ENCODE measurements at places on chromosomes 2 and 18.

- no peak for DNase-seq
Measured at GRCh38 chr2:29871541-29871940, 49.8 kb downstream of the ALK start.

DNA sequence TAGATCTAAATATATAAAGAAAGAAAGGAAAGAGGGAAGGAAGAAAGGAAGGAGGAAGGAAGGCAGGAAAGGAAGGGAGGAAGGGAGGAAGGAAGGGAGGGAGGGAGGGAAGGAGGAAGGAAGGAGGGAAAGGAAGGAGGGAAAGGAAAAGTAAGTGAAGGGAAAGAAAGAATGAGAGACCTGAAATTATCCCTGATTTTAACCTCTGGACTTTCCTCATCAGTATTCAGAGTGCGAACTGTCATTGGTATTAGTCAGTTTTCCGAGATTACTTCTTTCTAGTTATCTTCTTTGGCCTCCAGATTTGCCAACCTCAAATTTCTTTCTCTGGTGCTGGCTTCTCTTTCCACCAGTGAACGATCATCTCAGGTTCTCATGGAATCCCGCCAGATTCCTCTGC, 215.5 kb upstream of the FN1 start:
- no peak for DNase-seq

DNA sequence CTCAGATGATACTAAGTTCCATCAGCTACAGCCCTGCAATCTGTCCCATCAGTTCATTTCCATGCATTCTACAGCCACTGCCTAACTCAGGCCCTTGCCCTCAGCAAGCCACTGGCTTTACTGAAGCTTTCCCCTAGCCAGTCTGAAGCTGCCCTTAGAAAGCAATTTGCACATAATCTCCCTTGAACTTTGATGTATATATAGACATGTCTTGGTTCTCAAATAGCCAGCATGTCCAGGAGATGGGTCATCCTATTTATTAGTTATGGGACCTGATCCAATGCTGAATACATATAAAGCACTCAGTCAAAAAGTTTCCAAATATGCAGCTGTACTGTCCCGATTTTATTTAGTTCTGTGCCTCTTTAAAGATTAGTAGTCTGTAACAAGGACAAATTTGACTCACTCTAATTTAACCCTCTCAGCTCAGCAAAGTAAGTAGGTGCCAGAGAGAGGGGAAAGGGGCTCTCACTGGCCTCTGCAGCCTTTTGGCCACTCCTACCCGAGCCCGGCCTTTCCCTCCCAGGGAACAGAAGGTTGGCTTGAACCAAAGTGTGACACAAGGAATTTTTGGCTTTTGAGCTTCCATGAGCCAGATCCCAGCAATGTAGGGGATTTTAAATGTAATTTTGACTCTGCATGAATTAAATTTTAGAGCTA, 70.7 kb downstream of the CCDC93 start:
- DNase-seq, result no peak

DNA sequence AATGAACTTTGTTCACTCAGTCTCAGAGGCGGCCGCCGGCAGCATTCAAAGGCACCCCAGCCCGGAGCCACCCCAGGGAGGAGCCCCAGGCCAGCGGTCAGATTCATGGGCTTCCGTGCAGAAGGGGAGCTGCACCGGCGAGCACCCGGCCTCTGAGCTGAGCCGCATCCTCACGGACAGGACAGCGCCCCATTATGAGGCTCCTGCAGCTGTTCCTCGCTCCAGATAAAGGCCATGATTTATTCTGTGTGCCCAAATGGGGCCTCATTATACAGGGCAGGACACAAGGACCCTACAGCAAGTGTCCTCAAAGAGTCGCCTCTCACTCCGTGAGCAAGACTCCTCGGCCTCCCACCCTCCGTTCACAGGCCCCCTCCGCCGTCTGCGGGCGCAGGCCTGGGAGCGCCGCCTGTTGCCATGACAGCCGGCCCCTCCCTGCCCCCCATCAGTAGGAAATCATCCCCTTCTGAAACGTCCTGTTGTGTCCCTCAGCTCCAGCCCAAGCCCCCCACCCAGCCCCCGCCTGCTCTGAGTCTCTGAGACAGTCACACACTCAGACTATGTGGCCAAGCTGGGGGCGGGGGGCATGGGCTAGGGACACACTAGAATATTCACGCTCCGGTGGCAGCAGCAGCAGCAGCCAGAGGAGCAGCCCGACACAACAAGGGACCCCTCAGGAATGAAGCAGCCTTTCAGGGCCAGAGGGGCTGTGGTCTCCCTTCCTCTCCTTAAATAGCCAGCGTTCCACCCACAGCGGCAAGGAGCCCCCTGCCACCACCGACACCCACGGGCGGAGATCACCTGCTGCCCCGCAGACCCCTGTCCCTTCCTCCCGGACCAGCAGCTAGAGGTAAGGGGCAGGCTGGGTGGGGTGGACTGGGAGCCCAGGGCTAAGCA, at the start of gene GPR17:
TSS of gene GPR17 (plus strand) at position 759 of the 897 bp plus-strand sequence. CDS start 4,583 bp downstream, outside the sequence.
- DNase-seq, result no peak

- no peak for DNase-seq
Measured at GRCh38 chr2:14781142-14781541, 148.6 kb downstream of the LRATD1 start.

- no peak for DNase-seq
Measured at GRCh38 chr2:178008636-178009289, 63.8 kb downstream of the PDE11A start.

DNA sequence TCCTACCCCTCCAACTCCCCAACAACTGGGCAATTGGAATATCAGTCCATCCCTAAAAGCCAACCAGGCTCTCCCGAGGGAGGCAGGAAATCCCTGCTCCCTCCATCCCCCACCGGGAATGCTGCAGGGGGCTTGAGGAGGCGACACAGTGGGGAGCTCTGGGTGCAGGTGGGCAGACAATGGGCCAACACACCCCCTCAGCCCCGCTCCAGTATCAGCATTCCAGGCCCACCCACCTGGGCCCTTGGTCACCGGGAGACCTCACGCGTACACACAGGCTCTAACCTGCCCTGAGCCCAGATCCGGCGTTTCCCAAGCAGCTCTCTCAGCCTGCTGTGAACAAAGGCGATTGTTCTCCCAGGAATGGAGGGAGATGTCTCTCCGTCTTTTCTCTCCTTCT, 37.6 kb upstream of the FZD7 start:
- no peak for DNase-seq

- peak; percentile 56 for DNase-seq
Measured at GRCh38 chr2:222939208-222939856, 78.5 kb downstream of the ACSL3 start.

GRCh38 chr2:240413813-240414429, 21.5 kb upstream of the GPC1 start:
- no peak for DNase-seq

DNA sequence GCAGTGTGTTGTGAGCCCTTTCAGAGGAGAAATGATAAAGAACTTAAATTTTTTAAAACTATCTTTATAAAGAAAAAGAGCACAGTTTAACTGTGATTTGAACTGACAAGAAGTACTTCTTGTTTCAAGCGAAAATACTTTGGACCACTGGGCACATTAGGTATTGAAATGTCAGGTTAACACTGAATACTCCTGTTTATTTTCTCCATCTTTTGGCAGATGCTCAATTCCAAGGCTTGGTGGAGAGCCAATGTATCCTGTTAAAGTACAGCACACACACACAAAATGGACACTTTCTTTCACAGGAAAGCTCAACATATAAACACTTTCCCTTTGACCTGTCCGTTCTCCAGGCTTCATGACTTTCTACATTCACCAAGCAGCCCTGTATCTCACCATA, 32.6 kb upstream of the SP3 start:
- no peak for DNase-seq

DNA sequence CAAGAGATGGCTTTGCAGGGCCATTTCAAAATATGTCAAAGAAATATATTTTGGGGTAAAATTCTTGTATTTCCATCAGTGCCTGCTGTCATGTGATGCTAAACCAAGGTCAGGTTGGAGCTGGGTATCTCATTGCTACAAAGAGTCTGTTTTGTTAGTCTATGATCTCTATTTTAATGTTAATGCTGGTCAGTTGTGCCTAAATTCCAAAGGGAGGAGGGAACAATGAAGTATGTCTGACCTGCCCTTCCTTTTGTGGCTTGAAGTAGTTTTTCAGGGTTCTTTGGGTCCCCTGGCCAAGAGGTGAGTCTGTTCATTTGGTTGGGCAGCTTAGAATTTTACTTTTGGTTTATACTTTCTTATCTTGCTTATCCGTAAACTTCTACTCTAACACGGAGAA, 61.6 kb upstream of the DYNAP start:
- no peak for DNase-seq

GRCh38 chr2:171515672-171516298, 6.5 kb upstream of the CYBRD1 start:
- no peak for DNase-seq

GRCh38 chr2:121038891-121039616, 245.9 kb downstream of the TFCP2L1 start:
- DNase-seq, result no peak

GRCh38 chr2:50438259-50438658, 593.7 kb downstream of the NRXN1 start:
- no peak for DNase-seq

GRCh38 chr2:226738821-226739544, 60.6 kb downstream of the IRS1 start:
- DNase-seq, result no peak

DNA sequence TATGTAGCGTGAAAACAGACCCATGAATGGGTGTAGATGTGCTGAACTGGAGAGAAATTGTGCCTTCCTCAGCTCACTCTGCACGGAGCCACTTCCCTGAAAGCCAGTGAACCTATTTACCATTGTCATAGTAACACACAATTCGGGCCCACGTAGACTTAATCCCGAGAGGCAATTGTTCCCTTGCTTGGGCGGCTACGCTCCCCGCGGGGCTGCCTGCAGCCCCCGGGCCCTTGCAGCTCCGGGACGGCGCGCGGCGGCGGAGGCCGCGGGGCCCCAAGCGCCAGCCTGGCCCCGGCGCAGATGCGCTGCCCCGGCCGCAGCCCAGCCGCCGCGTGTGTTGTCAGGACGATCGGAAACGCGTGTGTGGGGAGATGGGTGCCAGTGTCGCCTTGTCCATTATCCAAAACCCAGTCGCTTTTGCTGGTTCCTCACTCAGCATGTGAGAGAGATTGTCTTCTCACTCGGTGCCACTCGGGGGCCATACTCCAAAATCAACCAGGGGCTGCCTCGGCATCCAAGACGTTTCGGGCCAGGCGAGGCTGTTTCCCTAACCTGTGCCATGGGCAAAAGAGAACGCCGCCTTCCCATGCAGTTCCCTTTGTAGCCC, 17.9 kb upstream of the LRRTM1 start:
- no peak for DNase-seq

GRCh38 chr2:33208400-33208799, 261.6 kb downstream of the LTBP1 start:
- no peak for DNase-seq

DNA sequence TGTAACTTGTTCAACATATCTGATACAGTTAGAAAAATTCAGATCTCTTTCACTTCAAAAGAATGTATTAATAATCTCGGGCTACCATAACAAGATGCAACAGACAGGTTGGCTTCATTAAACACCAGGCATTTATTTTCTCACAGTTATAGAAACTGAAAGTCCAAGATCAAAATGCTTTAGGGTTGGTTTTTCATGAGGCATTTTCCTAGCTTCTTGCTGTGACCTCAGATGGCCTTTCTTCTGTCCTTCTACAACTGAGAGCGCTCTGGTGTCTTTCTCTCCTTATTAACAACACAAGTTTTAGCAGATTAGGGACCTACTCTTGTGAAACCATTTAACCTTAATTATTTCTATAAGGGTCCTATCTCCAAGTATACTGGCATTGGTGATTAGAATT, 452.5 kb downstream of the ZNF804A start:
- no peak for DNase-seq

GRCh38 chr18:54069729-54070128, 154.7 kb downstream of the MBD2 start:
- DNase-seq, result no peak

GRCh38 chr2:140718999-140719398, 1411.8 kb downstream of the LRP1B start:
- no peak for DNase-seq

DNA sequence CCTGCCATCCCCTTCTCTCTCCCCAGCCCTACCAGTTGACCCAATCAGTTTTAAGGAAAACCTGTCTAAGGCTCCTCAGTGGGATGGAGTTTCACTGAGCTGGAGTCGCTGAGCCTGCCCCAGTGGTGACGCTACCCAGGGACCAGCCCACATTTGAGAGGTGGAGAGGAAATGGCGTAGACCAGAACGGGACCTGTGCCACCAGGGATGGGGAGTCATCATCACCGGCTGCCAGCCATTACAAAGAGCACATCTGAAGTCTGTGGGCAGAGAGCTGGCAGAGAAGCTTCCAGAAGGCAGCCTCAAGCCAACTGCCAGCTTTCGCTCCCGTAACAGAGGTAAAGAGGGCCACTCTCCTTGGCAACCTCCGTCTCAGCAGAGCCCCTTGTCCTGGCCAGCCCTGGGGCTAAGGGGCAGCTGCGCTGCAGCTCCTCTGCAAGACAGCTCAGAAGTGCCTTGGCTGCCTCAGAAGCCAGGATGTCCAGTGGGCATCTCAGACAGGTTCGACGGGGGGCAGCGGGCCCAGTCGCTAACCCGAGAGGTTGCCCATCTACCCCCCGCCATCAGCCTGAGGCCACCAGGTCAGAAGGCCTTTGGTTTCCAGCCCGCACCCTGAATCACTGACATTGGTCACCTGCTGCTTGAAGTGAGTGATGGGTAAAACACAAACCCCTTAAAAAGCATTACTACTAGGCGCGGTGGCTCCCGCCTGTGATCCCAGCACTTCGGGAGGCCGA, 15.4 kb downstream of the SDC1 start:
- DNase-seq, result no peak

DNA sequence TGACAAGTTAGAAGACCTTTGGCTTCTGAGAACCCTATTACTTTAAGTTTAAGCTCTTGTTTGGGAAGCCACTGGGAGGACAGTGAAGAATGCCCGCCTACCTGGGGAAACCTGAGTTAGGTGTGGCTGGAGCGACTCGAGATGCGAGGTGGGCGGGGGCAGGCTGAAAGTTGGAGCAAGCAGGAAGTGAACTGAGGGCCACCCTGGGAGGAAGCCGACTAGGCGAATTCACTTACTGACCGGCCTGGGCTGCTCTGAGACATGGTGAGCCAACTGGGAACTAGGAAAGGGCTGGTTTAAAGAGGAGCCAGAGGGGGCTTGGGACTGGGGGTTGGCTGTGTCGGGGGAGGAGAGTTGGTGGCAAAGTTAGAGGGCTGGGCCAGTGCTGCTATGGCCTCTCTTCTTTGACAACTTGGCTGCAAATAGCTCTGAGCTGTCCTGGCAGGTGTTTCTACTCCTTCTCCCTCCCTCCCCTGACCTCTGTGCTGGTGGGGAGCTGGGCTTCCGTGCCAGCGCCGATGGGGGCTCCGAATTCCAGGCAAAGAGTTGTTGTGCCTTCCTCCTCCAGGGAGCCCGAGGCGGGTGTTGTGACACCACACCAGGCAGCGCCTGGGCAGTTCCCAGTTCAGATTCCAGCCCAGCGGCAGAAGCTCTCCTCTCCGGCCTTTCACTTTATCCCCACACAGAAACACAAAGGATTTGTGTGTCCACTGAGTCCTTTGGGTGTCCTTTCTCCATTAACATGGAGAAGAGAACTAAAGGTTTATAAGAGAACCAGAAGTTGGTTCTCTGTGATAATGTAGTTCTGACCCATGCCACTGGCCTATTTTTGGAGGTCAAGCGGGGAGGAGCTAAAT, at the start of gene VAMP8:
TSS of gene VAMP8 (plus strand) at position 201 of the 857 bp plus-strand sequence. CDS start at position 262, 61 bp downstream.
- peak; percentile 31 for DNase-seq

Measured in memory B cell (primary cell).